ENCODE measurements at places on chromosomes 6 and 20.

DNA sequence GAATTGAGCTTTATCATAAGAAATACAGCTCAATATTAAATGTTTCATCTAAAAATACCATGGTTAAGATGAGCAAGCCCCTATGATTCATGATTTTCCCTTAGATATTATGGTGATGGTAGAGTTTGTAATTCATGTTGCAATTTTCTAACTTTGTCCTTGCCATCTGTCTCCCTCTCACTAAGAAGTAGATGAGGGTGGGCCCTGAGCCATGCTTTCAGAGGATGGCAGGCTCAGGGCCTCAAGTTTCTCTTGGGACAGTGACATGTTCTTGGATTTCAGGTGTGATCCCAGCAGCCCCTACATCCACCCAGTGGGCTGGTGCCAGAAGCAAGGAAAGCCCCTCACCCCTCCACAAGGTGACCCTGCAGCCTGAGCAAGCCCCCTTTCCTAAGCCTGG lies 25.6 kb downstream of the L3MBTL1 start:
- DNase-seq: no peak

DNA sequence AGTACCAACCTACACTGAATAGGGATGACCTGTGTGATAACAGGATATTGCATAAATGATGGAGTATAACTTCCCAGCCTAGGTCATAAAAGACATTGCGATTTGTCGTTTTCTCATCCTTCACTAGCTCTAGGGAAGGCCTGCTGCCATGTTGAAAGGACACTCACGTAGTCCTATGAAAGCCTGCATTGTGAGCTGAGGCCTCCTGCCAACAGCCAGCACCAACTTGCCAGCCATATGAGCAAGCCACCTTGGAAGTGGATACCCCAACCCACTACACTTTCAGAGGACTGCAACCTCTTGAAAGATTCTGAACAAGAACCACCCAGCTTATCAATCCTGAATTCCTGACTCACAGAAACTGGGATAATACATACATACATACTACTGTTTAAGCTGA lies 3.5 kb upstream of the PANK2 start:
- no peak for DNase-seq

GRCh38 chr6:142518126-142518525 lies 216.3 kb downstream of the ADGRG6 start:
- no peak for DNase-seq

GRCh38 chr20:48359692-48360341 lies 468.0 kb downstream of the PREX1 start:
- no peak for DNase-seq

DNA sequence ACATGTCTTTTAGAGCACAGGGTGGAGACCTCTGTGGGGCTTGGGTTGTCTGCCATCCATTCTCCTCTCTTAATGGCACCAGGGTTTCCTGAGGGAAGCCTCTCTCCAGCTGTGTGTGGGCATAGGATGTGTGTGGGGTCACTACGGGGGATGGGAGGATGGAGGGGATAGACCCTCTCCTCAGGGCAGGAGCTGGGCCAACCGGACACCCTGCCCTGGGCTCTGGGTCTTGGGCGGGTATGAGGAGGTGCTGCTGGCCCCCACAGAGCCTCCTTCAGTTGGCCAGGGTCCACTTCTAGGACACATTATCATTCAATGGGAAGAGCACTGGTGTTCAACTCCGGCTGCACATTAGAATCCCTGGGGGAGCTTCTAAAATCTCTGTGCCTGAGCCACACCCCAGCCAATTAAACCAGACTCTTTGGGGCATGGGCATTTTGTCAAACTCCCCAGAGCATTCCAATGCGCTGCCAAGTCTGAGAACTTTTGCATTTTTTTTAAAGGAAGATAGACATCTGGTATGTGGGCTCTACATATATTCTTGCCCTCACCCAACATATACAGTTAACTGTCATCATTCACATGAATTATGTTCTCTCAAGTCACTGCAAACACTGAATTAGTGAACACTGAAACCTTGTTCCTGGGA lies 38.5 kb downstream of the TRAM2 start:
- no peak for DNase-seq

GRCh38 chr6:92011681-92012245 lies 1407.6 kb downstream of the EPHA7 start:
- DNase-seq: no peak

- DNase-seq: no peak
These were observed 45.7 kb downstream of the TINAG start for GRCh38 chr6:54353975-54354374.

- DNase-seq: no peak
These were observed 17.3 kb downstream of the FKBP1A start for GRCh38 chr20:1375515-1375914.

GRCh38 chr6:31090973-31091364 lies 21.4 kb downstream of the C6orf15 start:
- DNase-seq: no peak

GRCh38 chr6:93177438-93177837 lies 241.9 kb downstream of the EPHA7 start:
- no peak for DNase-seq

DNA sequence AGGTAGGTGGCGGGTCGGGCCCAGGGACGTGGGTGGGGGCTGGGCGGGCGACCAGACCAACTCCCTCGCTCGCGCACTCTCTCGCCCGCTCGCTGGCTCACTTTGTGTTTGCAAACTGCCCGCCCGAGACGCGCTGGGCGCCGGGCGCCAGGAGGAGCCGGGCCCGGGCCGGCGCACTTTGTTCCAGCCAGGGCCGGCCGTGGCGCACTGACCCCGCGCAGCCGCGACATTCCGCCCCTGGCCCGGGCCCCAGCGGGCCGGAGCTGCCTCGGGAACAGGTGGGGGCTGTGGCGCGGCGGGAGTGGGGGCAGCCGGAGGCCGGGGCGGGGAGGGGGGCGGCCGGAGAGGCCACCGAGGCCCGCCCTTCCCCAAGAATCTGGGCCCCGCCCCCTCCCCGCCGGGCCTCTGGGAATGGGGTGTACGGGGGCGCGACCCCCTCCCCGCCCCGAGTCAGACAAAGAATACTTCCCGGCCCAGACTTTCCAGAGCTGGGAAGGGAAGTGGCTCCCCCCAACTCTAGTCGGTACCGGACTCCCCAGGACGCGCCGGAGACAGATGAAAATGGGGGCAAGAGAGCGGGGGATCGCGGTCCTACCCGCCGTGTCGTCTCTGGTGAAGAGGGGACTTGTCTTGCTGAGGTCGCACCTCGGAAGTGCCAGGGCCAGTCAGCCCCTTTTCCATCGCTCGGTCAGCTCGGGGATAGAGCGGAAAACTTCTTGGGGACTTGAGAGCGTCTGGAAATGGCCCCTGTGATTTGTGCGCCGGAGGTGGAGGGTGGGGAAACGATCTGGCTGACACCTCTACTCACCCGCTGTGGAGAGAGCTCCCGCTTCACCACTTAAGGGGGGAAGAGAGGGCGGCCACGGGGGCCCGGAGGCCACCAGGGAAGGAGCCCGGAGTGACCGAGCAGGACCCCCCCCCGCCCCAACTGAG lies 951 bp downstream of the FOXP4 start:
- DNase-seq: no peak

- DNase-seq: no peak
These were observed 125.6 kb downstream of the FOXC1 start for GRCh38 chr6:1735239-1735803.

GRCh38 chr6:156256161-156256560 lies 521.0 kb upstream of the ARID1B start:
- no peak for DNase-seq

DNA sequence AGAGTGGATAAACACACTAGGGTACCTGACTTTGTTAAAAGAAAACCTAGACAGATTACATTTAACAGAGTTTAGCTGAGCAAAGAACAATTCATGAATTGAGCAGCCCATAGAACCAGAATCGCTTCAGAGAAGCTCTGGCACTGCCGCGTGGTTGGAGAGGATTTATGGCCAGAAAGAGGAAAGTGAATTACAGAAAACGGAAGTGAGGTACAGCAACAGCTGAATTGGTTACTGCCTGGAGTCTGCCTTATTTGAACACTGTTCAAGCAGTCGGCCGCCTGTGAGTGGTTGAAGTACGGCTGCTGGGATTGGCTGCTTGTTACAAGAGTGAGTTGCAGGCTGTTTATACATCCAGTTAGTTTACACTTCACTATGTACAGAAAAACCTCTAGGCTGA lies 253.8 kb upstream of the CDYL start:
- DNase-seq: no peak

GRCh38 chr20:62743777-62744317 lies 35.2 kb downstream of the NTSR1 start:
- DNase-seq: no peak

GRCh38 chr6:145017516-145017915 lies 717.8 kb downstream of the EPM2A start:
- DNase-seq: no peak

GRCh38 chr6:158452191-158452590 lies 107.7 kb upstream of the TMEM181 start:
- no peak for DNase-seq

DNA sequence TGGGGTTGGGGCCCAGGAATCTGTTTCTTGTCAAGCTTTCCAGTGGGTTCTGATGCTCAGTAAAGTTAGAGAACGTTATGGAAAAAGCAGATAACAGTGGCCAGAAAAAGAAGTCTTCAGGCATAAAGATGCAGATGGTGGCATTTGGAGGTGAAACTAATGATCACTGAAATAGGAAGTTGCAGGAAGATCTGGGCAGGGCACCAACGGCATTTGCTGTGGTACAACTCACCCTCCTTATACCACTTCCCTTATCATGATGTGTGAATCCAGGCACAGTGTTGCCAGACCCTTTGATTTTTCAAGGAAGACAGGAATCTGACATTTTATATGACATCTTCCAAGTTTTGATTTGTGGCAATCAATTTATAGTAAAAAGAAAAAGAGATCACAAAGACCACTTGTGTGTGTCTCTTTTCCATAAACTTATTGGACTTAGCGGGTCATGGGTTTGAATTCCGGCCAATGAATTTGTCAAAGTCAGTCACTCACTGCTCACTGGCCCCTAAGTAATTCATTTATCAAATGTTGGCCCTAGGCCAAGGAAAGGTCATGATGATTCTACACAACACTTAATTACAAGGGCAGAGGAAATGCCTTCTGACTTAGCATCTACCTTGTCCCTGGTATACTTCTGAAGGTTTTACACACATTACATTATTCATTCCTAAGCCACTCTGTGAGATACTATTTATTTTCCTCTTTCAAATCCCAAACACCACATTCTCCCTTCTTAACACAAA lies 37.6 kb downstream of the LAMP5 start:
- DNase-seq: no peak

DNA sequence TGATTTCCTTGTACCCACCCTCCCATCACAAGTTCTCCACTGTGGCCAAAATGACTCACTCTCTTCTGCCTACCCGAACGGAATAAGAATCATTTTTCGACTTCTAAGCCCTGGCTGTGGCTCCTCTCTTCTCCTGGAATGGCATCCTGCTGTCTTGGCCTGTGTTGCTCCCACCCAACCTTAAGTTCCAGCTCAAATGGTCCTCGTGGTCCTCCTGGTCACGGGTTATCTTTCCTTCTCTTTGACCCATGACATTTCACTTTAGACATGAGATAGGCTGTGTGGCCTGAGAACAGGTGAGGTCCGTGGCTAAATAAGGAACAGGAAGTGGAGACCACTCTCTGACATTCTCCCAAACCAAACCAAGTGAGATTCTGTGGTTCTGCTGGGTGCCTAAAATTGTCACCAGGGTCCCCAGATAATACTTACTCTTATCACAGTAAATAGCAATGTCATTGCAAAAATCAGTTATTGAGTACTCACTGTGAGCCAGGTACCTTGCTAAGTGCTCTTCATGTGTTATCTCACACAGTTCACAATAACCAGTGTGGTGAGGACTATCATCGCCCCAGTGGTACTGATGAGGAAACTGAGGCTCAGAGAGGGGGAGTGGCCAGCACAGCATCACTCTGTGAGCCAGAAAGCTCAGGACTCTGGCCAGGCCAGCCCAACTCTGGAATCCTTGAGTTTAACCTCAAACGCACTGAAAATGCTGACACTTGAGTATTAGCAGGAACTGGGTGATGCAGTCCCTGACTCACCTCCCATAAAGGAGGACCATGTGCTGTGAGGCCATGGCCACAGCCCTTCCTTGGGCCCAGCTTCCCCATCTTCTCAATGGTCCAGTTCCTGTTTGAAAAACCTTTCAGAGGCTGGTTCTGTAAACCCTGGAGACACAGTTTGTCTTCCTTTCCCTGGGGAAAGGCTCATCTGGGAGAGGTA lies 74.8 kb upstream of the SIRPA start:
- DNase-seq: no peak

DNA sequence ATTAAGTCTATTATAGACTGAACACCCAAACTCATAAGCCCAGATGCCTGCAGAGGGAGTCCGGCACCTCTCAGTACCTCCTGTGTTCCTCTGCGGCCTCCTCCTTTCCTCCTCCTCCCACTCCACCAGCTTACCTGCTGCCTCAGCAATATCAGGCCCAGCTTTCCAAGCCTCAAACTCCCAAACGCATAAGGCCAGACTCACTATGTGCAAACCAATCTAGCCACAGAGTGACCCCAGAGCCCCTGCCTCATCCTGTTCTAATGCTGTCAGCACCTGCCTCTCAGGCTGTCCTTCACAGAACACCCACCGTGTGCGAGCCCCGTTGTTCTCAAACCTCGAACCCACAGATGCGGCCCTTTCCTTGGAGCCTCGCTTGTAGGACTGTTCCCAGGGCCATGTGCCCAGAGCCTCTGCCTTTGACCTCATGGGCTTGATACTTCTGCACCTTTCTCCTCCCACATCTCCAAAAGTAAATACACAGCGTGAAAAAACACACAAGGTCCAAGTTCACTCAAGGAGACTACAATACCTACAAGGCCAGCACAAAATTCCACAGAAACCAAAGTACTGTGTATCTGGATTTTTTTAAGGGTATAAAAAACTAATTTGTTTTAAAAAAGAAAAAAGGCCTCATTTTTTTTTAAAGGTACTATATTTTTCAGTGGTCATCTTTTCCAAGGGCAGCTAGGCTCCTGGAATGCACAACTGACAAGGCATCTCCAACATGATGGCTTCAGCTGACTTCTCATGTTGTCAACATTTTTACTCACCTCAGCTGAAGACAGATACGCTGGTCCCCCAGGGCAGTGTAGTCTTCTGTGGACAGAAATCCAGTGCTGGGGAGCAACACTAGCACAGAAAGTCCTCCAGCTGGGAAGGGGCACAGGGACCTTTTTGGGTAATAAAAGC lies 52.3 kb downstream of the ABHD12 start:
- no peak for DNase-seq

DNA sequence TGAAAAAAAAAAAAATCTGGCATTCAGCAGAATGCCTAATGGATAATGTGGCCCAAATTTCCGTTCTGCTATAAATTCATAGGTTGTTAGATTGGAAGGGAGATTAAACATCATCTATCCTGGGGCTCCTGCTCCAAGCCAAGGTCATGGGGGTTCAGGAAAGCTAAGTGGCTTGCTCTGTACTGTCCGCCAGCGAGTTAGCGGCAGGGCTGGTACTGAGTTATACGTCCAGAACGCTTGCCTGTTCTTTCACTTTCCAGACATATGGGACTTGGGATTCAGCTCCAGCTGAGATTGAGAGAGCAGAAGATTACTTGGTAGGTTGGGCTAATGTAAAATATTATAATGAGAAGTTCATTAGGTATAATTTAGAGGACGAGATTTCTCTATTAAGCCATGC lies 858 bp downstream of the RWDD1 start:
- no peak for DNase-seq

Measured in stimulated activated CD8-positive, alpha-beta memory T cell treated with anti-CD3 and anti-CD28 coated beads, Interleukin-4, amount 100 ng/mL, for 1 hour (primary cell).